ENCODE measurements at places on chromosomes 11 and 22. TPM values are rescaled to one million over a fixed set of nuclear protein-coding genes. Genes with fewer than 3 reads are reported as not detected.

Gene INSC
- 0.77 TPM for polyA plus RNA-seq

DNA sequence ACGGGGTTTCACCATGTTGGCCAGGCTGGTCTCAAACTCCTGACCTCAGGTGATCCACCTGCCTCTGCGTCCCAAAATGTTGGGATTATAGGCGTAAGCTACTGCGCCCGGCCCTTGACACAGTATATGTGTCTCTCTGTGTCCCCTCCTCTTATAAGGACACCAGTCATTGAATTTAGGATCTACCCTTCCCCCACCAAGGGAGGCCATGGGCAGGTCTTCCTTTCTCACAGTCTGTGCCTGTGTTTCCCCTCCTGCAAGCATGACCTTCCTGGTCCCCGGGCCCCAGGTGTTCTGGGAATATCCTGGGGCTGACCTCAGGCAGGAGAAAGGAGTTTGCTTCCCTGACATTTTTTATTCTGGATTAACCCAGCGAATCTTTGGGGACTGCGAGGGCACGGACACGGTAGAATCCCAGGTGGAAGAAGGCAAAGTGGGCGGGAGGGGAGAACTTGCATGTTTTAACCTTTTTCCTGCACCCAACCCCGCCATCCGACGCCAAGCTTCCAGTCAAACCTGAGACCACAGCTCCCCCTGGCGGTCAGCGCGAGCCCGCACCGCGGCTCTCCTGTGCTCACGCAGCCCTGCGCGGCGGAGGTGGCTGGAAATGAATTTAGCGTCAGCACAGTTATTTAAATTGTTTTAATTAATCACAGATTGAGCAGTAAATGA lies 42.1 kb upstream of the ISX start:
- peak; percentile 40 for DNase-seq

DNA sequence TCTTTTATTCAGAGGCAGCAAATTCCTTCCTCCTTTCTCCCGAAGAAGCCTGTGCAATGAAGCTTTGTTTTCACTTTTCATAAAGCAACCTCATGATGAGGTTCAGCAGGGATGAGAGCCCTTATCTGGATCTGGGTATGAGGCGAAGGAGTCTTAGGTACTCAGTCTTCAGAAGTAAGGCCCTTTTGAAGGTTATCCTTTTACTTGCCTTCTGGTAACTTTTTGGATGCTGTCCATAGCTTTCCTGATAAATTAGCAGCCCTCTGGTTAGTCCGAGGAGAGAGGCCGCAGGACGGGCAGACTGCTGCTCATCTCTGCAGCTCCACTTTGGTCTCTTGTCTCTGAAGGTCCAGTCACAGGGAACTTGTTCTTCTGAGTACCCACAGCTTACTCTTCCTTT lies 1.1 kb downstream of the TRIM22 start:
- no peak for DNase-seq

DNA sequence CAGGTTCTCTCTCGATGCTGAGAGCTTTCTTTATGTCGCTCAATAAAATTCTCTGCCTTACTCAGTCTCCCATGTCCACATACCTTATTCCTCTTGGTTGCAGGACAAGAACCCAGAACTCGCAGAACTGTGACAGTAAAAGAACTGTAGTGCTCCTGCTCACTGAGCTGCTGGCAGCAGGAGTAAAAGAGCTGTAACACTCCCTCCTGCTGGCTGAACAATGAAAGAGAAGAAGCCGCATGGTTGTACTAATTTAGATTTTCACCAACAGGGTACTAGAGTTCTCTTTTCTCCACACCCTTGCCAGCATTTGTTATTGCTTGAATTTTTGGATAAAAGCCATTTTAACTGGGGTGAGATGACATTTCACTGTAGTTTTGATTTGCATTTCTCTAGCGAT lies 433.2 kb downstream of the GUCY1A2 start:
- DNase-seq = no peak

GRCh38 chr11:12456651-12457579 lies 79.5 kb downstream of the PARVA start:
- DNase-seq = no peak

Gene KDM4E
- polyA plus RNA-seq = 0.31 TPM

Gene ELF5
- polyA plus RNA-seq = 1.1 TPM

DNA sequence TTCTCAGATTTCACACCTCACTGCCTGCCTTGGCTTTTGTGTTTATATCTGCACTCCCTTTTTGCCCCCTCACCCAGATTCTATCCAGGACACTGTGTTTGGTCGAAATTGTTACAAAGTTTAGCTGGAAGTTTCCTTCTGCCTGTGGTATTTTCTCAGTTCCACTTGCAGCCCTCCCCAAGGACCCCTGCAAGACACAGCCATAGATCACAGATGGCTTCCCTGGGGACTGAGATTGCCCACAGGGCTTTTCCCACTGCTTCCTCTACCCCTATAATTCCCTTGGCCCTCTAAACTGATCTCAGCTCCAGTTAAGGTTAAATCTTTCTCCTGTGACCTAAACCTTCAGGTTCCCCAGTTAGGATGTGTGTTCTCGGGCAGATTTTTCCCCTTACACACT lies 146.1 kb upstream of the C11orf87 start:
- no peak for DNase-seq

Gene PGAP2
- polyA plus RNA-seq = 25.3 TPM

DNA sequence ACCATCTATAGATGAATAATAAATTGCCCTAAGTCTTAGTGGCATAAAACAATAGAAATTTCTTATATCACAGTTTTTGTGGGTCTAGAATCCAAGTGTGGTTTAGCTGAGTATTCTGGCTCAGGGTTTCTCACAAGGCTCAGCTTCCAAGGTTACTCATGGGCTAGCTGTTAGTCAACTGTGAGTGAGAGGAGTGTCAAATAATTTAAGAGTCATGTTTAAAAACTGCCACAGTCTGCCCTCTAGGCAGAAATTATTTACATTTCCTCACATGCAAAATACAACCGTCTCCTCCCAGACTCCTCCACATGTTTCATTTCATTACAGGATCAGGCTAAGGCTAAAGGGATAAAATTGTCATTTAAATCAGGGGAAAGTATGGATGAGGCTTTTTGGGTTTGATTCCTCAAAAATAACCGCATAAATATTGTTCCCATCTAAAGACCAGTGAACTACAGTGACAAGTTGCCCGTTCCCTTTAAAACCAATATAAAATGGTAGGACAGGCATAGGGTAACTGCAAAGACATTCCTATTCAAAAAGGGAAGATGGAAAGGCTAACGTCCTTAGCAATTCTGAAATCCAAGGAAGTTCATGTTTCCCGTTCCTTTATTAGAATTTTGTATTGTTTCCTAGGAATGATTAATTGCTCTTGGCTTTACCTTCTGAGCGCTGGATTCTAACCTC lies 324.3 kb downstream of the DYNC2H1 start:
- no peak for DNase-seq

- no peak for DNase-seq
Observed at GRCh38 chr11:45765107-45765668, 39.8 kb upstream of the SLC35C1 start.

Gene GVQW3
- polyA plus RNA-seq = 5.0 TPM

GRCh38 chr11:115257270-115257669 lies 246.9 kb downstream of the CADM1 start:
- no peak for DNase-seq

Gene RFPL3
- 0.25 TPM for polyA plus RNA-seq

DNA sequence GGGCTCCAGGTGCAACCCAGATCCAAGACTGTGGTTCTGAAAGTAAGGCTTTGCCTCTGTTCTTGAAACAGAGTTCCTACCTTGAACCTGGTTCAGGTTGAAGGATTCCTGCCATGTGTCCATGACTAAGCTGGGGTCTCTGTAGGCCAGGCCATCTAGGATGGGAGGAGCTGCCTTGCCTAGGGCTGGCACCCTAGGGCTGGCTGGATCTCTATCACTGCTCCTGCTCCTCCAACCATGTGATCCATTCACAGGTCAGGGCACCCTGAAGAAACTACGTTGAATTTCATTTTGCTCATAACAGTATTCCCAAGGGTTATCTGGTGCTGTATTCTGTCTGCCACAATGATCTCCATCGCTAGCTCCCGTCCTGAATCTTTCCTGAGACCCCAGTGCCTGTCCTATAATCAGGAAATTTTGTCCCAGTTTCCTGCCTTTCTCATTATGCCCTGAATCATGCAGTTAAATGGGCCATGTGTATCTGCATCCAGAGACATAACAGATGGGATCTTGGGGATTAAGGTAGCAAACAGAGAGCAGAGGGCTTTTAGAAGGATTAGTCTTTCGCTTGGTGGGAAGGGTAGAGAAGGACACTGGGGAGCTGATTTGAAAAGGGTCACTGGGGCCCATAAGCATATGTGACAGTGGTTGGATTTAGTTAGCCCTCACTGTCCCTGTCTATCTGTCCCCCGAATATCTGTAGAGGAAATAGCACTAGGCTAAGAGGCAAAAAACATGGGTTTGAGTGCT lies 98.2 kb upstream of the MTMR2 start:
- no peak for DNase-seq

GRCh38 chr11:44824300-44824704 lies 97.5 kb downstream of the TSPAN18 start:
- DNase-seq = no peak

Gene FCHSD2
- polyA plus RNA-seq = 27.4 TPM

DNA sequence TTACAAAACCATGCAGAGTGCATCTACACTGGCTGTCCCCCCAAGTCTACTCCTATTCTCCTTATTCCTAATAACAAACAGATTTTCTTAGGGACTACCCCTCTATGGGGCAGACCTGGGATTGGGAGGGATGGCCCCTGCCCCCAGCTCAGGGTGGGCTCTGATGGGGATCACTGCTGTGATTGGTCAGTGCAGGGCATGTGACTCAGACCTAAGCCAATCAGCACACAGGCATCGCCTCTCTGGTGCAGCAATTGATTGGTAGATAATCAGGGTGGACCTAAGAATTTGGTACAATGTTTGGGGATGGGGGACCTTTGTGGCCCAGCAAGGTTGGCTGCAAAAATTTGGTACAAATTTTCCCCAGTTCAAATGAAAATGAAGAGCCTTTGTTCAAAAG lies 57.2 kb upstream of the SHANK2 start:
- DNase-seq = no peak

Gene ZNRF3
- polyA plus RNA-seq = 11.7 TPM

GRCh38 chr22:44379817-44380755 lies 67.3 kb upstream of the SHISAL1 start:
- peak; percentile 44 for DNase-seq

Gene APOL6
- polyA plus RNA-seq = 2.8 TPM

DNA sequence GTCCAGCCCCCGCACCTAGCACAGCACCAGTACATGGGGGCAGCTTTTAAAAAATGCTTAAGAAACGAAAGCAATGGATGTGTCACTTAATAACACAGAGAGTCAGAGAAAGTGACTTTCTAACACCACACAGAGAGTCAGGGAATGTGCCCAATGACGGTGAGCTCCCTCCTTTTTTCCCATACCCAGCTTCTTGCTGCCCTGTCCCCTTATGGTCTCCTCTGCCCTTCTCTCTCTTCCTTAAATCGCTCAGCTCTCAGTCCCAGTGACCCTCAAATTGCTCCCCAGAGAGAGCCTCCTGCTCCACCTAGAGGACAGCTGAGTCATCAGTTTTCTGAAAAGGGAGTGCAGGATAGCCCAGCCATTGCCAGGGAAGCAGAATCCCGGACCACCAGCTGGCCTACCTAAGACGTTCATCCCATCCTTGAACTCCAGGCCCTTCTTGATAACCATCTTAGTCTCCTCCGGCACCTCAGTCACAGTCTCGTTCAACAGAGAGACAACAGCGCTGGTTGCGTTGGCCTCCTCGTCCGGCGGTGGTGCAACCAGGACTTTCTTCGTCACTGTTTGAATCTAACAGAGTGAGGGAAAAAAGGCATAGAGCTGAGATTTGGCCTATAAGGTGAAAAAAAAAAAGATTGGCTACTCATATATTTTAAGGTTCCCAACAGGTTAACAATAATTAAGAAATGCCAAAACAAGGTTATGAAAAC lies 113.5 kb downstream of the SLC1A2 start:
- DNase-seq = no peak

Gene MMP8
- polyA plus RNA-seq = 0.10 TPM

DNA sequence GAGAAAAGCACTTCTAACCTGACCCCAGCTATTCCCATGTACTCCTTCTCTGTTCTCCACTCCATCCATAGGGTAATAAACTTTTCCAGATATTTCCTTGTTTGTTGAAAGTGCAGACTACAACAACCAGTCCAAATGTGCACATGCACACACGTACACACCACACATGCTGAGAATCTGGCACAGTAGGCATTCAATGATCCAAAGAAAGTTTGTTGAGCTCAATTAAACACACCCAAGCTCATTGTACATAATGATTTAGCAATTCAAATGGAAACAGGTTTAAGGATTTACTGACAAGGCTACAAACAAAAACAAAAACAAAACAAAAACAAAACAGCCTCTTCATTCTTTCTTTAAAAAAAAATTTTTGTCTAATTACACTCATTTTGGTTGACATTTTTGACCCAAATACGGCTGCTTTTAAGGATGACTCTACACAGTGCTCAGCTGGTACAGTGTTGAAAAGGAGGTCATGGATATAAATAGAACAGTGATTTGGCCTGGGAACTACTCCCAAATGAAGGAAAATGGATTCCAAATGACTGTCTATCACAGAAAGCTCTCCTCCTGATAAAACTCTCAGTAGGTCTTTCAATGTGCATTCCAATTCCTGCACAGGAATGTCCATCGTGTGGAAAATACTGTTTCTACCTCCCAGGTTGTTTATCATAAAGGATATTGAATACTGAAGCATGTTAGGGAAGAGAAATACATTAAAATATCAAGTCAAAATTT lies 232.2 kb downstream of the GUCY1A2 start:
- DNase-seq = no peak

- no peak for DNase-seq
Observed at GRCh38 chr22:47691152-47691895, 928.9 kb downstream of the TBC1D22A start.

Gene PICK1
- polyA plus RNA-seq = 12.8 TPM

GRCh38 chr11:6356503-6357055 lies 33.7 kb upstream of the SMPD1 start:
- no peak for DNase-seq

DNA sequence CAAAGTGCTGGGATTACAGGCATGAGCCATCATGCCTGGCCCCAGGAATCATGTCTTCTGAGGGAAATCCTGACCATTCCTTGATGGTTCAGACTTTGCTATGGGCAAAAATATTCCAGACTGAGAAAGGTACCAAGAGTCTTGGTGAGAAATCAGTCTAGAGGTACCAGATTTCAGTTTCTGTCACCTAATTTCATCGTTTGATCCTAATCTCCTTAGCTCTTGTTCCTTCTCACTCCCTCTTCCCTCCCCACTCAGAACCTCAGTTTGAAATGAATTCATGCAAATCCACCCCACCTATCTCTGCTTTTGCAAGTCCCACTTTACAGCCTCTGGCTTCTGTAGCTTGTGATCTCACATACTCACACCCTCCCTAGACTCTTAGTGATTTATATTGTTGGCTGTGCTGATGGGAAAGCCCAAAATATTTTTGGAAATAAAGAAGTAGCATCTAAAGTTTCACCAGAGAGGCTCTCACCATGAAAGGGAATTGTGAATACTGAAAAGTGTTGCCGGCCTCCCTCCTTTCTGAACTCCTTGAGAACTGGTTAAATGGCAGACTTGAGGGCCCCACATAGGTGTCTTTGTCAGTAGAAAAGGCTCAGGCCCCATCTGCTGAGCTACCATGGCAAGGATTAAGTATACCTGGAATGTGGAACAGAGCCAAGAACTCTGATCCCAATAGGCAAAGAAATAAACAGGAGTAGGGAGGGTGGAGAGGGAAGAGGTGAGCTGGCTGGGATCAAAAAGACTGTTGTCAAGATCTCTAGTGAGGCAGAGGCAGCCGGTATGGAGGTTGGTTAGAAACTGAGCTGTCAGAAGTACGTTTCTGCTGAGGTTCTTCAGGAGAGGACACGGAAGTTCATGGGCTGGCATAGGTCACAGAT lies 190.5 kb upstream of the MTMR2 start:
- DNase-seq = no peak

- no peak for DNase-seq
Observed at GRCh38 chr11:88377646-88378045, 40.1 kb upstream of the CTSC start.
